ENCODE measurements at places on chromosomes 11 and 22.

GRCh38 chr11:132184079-132184478 is 813.7 kb downstream of the NTM start:
- DNase-seq, result no peak

GRCh38 chr22:44750481-44750880 is 1.9 kb upstream of the ARHGAP8 start:
- DNase-seq, result no peak

- DNase-seq, result no peak
Observed at GRCh38 chr11:16047073-16047472, 309.3 kb downstream of the SOX6 start.

GRCh38 chr11:119305556-119306372 is 11.2 kb downstream of the MCAM start:
- DNase-seq, result no peak

DNA sequence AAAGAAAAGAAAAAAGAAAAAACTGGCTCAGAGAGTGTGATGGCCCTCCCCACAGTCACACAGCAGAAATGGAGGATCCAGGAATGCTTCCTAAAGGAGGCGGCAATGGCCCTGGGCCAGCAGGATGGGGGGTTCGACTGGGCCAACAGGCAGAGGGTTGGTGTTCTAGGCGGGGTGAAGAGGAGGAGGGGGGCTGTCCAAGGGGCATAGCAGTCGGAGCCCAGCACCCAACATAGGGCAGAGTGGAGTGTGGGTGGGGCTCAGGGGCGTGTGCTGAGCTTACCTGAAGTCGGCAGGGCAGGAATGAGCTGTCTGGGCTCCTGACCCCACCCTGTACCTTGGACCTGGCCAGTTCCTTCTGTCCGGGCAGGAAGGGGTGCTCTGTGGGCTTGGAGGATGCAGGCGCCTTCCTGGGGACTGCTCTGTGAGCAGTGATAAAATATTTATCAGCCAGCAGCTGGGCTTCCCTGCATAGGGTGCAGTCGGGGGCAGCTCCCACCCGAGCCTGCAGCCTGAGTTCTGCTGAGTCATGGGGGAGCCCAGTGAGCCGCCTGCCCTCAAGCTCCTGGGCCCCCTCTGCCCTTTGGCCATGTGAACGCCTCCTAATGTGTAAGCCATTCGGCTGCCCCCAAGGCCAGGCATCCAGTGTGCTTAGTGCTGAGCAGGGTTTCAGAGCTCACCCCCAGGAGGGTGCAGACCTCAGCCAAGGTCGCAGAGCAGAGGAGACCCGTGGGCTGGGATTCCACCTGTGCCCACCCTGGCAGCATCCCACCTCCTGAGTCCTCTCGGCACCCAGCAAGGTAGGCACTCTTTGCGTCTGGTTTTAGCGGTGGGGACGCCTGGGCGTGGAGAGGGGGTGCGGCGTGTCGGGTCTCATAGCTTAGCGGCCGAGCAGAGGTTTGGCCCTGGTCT is 25.3 kb upstream of the PRR5 start:
- DNase-seq, result no peak

DNA sequence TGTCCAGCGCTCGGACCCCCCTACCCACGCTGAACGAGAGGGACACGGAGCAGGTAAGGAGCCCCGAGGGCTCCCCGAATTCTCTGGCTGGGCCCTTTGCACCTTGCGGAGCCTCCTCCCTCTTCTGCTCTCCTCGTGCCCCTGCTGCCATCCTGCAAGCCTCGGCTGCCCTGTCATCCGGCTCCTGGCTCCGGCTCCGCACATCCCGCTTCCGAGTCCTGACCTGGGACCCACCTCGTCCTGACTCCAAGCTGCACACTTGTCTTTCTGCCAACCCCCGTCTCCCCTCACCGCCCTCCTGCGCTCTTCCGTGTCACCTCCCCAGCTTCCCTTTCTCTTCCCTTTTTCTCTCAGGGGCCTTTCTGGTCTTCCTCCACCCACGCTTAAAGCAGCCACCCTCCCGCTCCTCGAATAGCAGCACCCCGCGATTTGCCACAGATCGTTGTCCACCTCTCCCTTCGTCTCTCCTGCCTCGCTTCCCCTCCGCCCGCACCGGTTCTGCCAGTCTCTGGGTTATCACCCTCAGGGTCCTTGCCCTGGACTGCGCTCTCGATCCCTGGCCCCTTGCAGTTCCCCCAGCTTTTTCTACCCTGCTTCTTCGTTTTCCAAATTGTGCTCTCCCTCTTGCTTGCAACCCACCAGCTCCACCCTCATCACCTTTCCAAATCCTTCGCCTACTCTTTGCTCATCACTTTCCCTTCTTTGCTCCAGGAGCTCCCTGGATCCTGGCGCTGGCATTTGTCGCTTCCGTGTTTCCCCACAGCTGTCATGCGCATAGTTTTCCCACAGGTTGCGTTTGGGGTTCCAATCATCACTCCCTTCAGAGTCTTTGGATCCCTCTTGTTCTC is 822 bp downstream of the MARK2 start:
- DNase-seq, result peak; percentile 34

- DNase-seq, result no peak
Observed at GRCh38 chr11:2775083-2775625, 75.4 kb upstream of the KCNQ1OT1 start.

GRCh38 chr11:34160049-34160721 is 54.8 kb downstream of the NAT10 start:
- DNase-seq, result no peak

- no peak for DNase-seq
Observed at GRCh38 chr11:57175478-57175877, 6.3 kb upstream of the LRRC55 start.

GRCh38 chr11:8101421-8101820 is 20.4 kb downstream of the TUB start:
- DNase-seq, result no peak

GRCh38 chr11:18012122-18012905 is 533 bp downstream of the SERGEF start:
- no peak for DNase-seq

DNA sequence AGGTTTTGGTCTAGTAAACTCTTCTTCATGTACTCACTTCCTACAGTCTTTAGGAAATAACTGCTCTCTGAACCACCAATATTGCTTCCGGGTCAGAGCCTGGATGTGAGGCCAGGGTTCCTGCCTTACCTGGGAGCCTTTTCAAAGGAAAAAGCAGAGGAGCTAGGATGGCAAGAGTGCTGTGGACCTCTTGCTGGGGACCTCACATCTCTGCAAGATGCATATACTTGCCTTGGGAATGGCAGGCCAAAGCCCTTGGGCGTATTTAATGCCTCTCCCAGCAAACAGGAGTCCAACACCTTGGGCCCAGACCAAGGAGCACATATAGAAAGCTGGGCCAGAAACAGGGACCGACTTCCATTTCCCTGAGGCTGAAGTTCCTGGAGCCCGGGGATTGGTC is 5.3 kb downstream of the GLB1L2 start:
- DNase-seq, result no peak

GRCh38 chr11:117985953-117986887 is at the start of gene IL10RA:
TSS of gene IL10RA (plus strand) at chr11:117986394. CDS start at chr11:117986468, 74 bp downstream.
- DNase-seq, result peak; percentile 74

GRCh38 chr11:73478737-73479347 is 102.6 kb downstream of the RELT start:
- DNase-seq, result no peak
